ENCODE measurements at places on chromosomes 1 and 21. TPM values are rescaled to one million over a fixed set of nuclear protein-coding genes. Genes with fewer than 3 reads are reported as not detected.

GRCh38 chr1:99326215-99326949, 62.1 kb downstream of the PLPPR4 start:
- DNase-seq = no peak

DNA sequence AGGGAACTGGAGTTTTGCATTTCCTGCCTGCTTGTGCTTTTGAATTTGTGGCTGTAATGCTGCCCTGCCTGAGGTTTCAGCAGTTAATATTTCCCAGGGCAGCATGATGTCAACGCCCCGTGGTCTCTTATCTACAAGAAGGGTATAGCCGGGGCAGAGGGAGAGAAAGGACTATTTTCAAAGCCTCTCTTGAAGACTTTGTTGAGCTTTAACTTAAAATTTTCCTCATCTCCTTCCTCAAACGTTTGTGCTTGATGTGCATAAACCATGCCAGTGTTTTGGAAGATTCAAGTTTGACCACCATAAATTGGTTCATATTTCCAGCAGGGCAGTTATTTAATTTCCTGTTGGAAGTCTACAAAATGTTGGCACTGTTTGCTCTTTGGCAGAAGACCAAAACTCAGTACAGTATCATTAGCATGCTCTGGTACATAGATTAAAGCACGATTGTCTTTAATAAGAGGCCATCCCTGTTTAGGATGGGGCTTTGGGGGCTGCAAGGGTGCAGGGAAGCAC, 43.4 kb downstream of the ROR1 start:
- peak; percentile 39 for DNase-seq

- DNase-seq = no peak
Observed at GRCh38 chr1:243849421-243850201, 432 bp downstream of the AKT3 start.

PAQR6 gene
- 2.9 TPM for total RNA-seq

GRCh38 chr1:107683191-107683657, 281.8 kb downstream of the VAV3 start:
- peak; percentile 26 for DNase-seq

DNA sequence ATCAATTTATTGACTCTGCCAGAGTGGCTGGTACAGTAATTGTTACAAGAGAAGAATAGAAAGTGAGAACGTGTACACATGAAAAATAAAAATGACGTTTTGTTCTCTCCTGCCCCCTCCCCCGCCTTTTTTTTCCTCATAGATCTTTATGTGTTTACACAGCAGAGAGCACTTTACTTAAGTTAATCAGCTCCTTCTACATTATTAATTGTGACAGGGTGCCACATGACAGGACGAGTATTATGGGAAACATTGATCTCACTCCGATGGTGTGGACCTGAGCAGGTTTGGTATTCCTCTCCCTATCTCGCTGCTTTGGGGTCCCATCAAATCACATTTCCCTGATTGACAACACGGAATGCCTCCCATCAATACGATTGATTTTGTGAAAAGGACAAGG, 285.7 kb downstream of the TM2D1 start:
- no peak for DNase-seq

GRCh38 chr1:1924849-1925248, 5.8 kb upstream of the TMEM52 start:
- DNase-seq = no peak

DNA sequence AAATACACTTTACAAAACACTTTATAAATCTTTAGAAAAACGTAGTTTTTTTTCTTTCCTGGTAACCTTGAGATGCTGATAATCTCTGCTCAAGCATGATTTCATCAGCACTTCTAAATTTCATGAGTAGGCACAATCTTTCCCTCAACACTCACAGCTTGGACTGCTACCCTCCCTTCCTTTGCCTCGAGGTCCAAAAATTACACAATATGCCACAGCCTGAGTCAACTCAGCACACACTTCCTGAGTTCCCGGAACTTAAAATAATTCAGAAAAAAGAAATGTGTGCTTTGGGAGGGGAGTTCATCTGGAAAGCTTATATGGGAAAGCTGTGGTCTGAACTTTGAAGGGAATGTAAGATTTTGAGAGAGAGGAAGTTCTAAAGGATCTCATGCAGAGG, 5.9 kb downstream of the CLCA2 start:
- no peak for DNase-seq

Measured in stomach (tissue), 19 donors.